ENCODE measurements at places on chromosomes 7 and 10.

DNA sequence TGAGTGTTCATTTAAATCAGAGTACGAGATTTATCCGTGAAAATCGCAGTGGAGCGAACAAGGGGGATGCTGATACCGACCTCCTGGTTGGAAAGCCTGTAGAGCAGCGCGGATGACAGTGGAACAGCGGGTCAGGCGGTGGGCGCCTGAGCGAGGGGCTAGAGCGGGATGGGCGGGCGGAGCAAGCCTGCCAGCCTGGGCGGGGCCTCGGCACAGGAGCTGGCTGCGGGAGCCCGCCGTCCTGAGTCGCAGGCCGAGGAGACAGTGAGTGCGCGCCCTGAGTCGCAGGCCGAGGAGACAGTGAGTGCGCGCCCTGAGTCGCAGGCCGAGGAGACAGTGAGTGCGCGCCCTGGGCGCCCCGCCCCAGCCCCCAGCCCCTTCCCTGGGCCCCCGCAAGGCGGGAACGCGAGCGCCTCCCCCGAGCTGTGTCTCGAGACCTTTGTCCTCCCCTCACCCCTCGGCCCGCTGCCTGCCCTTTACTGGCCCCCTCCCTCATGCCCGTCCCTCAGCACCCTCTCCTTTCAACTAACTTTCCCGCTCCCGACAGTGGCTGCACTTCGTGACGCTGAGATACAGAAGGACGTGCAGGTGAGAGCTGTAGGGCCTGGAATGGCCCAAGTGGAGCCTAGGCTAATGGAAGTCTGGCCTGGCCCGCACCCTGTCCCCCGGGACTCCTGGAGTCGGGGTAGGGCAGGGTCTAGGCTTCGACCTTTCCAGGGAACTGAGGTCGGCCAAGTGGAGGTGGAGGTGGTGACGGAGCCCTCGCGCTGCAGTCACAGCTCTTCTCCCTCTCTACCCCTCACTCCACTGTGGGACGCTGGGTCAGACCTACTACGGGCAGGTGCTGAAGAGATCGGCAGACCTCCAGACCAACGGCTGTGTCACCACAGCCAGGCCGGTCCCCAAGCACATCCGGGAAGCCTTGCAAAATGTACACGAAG, at the start of gene AS3MT:
Gene AS3MT (plus strand): TSS at position 213 of the 941 bp plus-strand sequence. CDS start 123 bp downstream, at position 336.
- peak; percentile 1 for DNase-seq

- no peak for DNase-seq
Observed at GRCh38 chr7:93574646-93575554, at the start of gene CALCR. Gene CALCR, minus strand, starts transcription at chr7:93574724. Its CDS starts 87,743 bp downstream, at chr7:93486981.

DNA sequence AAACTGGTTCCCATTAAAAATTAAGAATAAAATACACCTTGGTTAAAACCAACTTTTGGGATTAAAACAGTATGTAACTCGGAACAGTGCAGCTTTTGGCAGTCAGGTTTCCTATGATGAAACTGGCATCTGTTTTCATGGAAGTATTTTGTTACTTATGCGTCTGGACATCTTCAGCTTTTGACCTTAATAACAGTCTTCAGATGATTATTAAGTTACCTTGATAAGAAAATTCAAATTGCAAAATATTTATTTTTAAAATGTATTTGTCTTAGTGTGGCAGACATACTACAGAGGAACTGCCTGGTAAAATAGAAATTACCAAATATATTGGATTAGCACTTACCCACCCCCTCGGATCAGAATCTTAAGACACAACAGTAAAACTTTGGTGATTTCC, 100.0 kb downstream of the ITGB8 start:
- DNase-seq = no peak

DNA sequence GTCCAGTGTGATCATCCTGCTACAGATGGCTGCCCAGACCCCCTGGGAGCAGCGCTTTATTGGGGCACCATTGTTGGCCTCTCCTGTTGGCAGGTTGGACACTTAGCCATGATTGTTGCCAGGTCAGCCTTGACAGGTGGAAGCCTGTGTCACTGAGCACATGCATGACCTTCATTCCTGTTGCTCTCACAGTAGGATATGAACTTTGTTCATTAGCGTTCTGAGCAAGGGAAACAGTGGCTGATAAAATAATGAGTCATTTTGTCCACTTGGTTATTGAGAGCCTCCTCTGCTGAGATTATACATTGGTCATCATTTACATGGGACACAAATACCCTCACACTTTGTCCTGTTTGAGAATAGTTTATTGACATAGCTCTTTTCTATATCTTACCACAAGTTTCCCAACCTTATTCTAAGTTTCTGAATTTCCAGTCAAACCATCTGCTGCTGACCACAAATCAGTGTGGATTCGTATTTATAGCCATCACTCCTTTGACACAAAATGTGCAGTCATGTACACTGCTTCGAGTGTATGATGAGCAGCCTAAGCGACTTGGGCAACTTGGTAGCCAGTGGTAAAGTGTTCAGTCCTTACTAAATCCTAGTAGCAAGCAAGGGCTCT, 102.6 kb downstream of the TPST1 start:
- DNase-seq = no peak

- DNase-seq = no peak
Observed at GRCh38 chr10:78390817-78391216, 357.2 kb downstream of the RPS24 start.

GRCh38 chr7:70014472-70015177, 416.4 kb downstream of the AUTS2 start:
- no peak for DNase-seq

DNA sequence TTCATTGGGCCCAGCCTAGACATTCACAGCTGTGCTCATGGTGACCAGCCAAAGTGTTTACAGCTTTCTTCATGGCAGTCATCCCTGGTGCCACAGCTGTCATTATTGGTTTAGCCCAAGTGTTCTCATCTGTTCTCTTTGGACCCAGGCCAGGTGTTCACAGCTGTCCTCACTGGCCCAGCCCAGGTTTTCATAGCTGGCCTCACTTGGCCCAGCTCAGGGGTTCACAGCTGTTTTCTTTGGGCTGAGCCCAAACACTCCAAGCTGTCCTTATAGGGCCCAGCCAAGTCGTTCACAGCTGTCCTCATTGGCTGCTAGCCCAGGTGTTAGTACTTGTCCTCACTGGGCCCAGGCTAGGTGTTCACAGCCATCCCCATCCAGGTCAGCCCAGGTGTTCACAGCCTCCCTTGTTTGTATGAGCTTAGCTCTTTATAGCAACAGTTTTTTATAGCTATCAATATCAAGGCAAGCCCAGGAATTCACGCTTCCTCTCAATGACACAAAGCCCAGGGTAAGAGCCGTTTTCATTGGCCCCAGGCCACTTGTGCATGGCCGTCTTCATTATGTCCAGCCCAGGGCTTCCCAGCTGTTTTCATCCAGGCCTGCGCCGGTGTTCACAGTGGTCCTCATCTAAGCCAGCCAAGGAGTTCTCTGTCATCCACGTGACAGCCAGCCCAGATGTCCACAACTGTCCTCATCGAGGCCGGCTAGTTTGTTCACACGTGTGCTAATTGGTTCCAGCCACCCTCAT, 11.6 kb downstream of the FRG2B start:
- DNase-seq = no peak

All from stimulated activated CD8-positive, alpha-beta memory T cell treated with anti-CD3 and anti-CD28 coated beads, Interleukin-4, amount 100 ng/mL, for 24 hours (primary cell).